Fibroblast of lung (primary cell): ENCODE measurements at places on chromosomes 3 and 15.
A peak's percentile ranks its signal among the peaks of the same experiment; 100 is the strongest.

DNA sequence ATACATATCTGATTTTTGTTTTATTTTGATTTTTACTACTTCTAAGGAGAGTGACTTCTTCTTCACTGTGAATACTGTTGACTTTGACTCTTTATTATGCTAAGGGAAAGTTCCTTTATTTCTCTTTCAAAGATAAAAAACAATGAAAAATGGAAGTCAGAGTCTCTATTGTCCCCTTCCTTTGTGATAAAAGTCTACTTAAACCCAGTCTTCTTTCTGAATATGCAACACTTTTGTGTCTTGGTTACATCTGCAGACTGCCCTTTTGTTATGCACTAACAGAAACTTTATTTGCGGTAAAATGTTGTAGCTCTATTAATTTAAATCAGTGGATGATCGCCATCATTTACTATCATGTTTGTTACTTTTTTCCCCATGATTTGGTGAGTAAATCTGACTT lies 13.2 kb downstream of the PARP15 start:
- DNase-seq, result no peak

DNA sequence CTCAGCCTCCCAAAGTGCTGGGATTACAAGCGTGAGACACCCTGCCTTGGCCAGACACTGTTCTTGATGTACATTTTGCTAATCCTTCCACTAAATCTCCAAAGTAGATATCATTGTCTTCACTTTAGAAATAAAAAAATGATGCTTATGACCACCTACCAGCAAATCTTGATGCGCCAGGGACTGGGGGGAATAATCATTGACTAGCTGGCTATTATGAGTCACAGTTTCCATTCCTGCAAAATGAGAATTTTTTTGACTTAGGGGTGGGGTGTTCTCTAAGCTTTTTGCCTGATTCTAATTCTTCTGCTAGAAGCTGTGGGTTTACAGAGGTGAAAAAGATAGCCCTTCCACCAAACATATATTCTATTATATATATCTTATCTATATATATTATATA lies 17.1 kb upstream of the RFC4 start:
- peak; percentile 56 for DNase-seq

DNA sequence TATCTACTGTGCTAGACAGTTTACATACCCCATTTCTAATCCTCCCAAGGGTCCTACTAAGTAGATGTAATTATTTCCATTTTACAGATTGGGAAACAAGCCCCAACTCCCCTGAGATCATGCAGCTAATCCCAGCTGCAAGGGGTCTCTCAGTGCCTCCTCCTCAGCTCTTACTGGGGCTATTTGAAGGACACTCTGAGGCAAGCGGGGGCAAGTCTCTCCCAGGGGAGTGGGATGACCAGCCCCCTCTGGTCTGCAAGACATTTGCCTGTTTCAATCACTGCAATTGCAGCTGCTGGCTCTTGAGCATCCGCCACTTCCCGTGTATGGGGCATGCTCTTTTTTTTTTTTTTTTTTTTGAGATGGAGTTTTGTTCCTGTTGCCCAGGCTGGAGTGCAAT lies 11.4 kb downstream of the LAMP3 start:
- no peak for DNase-seq

DNA sequence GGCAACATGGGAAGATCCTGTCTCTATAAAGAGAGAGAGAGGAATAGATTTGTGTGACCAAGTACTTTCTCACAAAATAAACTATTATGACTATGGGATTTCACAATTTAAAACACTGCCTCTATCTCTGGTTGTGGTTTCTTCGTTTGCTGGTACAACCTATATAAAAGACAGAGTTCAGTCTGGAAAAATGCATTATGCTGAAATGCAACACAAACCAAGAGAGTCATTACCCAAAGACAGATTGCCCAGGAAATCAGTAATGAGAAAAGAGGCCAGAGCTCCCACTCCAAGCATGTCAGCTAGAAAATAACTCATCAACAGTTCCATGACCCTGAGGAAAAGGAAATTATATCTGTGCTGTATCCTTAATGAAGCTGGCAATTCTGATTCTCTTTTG lies 23.2 kb downstream of the GPR176 start:
- peak; percentile 83 for DNase-seq

- peak; percentile 9 for DNase-seq
Observed at GRCh38 chr3:10957976-10958749, 34.4 kb upstream of the SLC6A1 start.

DNA sequence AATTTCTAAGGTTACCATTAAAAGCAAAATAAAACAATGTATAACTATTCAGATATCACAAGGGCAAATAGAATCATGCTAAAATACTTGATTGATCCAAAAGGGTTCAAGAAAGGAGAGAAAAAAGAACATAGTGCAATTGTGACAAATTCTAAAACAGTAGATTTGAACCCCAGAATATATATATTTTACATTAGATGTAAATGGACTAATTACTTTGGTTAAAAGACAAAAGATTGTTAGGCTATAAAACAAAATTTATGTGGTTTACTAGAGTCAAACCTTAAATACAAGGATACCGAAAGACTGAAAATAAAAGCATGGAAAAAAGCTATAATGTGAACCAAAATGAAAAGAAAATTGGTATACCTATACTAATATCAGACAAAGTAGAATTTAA lies 129.3 kb downstream of the ADAMTSL3 start:
- no peak for DNase-seq

GRCh38 chr3:47652142-47652541 lies 73.5 kb upstream of the CSPG5 start:
- DNase-seq, result no peak
